Activated CD8-positive, alpha-beta memory T cell treated with anti-CD3 and anti-CD28 coated beads for 4 hours (primary cell): ENCODE measurements at places on chromosomes 13 and 19.

GRCh38 chr19:38221919-38222830 lies 1.8 kb downstream of the DPF1 start:
- no peak for DNase-seq

- no peak for DNase-seq
Observed at GRCh38 chr19:47161876-47162489, 31.3 kb downstream of the SAE1 start.

- DNase-seq: no peak
Observed at GRCh38 chr19:23273022-23273589, 22.9 kb upstream of the ZNF724 start.

DNA sequence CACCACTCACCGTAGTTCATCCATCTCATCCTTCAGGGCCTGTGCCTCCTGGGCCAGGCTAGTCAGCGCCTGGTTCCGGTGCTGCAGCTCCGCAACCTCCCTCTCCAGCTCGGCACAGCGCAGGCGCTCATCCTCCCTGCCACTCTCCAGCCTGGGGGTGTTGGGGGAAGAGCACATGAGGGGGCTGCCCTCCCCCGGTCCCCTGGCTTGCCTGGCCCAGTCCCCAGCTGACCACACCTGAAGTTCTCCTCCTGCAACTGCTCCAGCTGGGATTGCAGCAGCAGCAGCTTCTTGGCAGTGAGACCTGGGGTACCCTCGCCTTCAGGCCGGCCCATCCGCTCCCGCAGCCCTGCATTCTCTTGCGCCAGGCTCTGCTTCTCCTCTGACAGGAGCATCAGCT lies 4.4 kb downstream of the HOOK2 start:
- DNase-seq: no peak

- no peak for DNase-seq
Observed at GRCh38 chr13:38730332-38730731, 43.5 kb downstream of the FREM2 start.

DNA sequence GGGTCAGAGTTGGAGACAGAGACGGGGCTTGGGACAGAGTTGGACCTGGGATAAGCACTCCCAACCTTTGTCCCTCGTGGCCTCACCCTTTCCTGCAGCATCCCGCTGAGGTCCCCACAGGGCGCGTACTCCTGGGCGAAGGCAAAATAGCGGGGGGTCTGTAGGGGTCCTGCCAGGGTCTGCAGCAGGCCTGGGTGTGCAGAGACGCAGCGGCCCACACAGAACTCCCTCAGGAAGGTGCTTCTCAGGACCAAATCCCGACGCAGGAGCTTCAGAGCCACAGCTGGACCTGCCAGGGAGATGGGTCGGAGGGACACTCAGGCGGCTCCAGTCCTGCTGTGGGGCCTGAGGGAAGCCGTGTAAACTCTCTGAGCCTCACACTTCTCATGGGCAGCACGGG lies 1.3 kb downstream of the SBK3 start:
- DNase-seq: no peak
